ENCODE measurements at places on chromosomes 7 and 10.

- DNase-seq: no peak
These were observed 33.2 kb downstream of the RPS24 start for GRCh38 chr10:78066728-78067430.

DNA sequence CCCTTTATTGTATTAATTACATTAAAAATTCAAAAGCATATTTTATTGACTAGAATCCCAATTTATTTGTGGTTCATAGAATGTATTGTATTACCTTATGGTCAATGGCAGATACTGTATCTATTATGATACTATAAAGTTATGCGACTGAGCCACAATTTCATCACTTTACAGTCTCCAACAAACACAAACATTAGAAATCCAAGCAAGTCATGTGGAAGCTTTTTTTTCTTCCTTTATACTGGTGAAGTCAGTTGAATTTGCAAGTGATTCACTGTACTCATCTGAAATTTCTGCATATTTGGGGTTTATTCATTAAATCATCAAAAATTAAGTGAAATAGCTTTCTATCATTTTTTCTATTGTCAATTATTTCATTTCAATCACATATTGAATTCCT, 54.3 kb downstream of the BMPER start:
- no peak for DNase-seq

GRCh38 chr7:41118486-41118885, 584.4 kb downstream of the INHBA start:
- DNase-seq: no peak

DNA sequence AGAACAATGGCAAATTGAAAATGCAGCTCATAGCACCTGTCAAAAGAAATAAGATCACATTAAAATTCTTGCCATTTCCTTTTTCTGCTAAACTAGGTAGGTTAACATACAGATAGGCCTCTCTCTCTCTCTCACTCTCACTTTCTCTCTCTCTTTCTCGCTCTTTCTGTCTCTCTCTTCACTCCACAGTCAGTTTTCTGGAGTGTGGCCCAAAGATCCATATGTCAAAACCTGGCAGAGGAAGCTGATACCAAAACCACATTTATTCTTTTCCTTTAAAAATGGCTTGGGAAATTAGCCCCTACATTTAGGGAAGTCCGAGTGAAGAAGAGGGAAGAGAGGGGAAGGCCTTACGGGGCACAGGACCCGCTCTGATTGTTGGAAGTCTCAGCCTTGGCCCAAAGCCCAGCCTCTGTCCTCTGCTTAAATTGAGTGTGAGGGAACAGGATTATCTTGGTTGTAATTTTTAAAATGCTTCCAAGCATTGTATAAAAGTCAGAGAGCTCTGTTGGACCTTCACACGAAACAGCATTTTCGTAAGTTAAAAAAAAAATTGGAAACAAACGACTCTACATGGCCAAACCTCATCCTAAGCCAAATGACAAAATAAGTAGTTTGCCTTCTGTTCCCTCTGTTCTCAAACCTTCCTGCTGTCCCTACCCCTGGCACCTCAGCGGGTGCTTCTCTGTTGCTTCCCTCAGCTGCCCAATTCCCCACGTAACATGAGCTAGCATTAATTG, 83.2 kb downstream of the FRMD4A start:
- DNase-seq: peak; percentile 63

GRCh38 chr10:113297226-113297625, 255.6 kb upstream of the HABP2 start:
- DNase-seq: no peak

- no peak for DNase-seq
These were observed 474.6 kb upstream of the FZD8 start for GRCh38 chr10:36116731-36117130.

DNA sequence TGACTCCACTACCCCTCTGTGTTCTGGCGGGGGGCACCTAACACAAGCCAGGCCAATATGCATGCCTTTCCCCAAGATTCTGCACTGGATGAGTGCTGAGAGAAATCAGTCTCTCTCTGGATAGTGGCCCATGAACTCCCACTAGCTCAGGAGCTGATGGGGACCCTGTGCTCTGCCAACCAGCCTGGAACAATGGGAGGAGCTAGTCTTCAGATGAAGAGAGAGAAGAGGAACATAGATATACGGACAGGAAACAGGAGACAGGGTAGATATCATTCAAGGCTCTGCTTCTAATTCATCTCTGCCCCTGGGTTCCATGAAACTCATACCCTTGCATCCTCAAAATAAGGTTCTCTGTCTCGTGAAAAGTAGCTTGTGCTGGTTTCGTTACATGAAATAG, 27.9 kb upstream of the PLXNA4 start:
- no peak for DNase-seq

GRCh38 chr10:78215645-78216044, 182.0 kb downstream of the RPS24 start:
- peak; percentile 13 for DNase-seq

- DNase-seq: no peak
These were observed 1.5 kb downstream of the PDCD4 start for GRCh38 chr10:110872984-110873923.

DNA sequence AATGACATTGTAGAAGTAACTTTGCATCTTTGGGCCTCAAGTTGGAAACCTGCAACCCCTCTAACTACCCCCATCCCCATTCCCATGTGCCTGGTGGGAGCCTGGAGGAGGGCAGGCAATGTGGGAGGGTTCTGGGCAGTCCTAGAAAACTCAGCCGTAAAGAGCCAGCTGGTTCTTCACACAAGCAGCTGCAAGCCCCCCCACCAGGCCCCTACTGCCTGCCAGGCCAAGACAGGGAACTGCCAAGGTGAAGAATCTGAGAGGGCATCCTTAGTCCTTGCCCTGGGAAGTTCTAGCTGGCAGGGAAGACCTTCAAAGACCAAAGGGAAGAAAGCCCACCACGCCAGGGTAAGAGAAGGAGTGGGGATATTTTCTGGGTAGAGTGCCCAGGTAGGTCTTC, 12.2 kb upstream of the INMT start:
- no peak for DNase-seq

DNA sequence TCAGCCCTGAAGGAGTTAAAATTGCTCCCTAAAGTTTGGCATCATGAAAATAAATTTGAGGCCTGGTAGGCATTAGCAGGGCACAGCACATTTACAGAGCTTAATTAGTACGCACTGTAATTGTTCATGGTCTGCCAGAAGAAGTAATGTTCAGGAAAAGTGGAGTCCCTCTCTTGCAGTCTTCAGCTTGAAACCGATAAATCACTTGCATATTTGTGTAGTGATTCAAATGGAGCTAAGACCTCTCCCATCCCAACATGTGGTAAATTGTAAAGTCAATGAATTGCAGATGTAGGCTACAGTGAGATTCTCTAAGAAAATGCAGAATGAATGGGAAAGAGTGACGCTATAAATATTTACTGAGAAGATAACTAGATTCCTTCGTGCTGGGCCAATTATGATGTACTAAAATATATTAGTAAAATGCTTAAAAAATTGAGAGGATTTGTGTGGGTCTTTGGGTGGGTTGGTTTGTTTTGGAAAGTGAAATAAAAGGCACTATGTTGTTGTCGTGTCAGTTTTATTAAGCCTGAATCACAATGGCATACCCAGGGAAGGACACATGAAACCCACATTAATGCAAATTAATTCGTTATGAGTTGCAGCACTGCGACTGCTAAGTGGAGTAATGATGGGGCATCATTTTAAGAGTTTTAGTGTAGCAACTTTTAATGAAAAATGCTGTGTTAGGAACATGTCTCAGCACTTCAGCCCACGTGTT, 8.4 kb downstream of the TCF7L2 start:
- DNase-seq: no peak

- no peak for DNase-seq
These were observed 44.8 kb upstream of the DKK1 start for GRCh38 chr10:52269233-52269632.

DNA sequence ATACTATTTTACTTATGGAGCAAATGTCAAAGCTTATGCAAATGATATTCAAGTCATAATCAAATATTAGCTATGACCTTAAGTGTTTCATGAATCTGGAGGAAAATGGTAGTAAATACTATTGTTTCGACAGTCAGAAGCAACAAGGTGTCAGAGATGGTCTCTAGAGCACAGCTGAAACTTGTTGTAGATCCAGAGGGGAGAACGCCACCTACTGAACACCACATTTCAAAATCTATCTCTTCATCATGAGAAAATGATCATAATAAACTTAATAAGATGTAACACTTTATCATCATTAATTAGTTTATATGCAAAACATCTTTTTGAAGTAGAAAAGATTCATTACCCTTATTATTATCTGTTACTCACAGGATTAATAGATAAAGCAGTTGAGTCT, 418.7 kb downstream of the GATA3 start:
- no peak for DNase-seq

- no peak for DNase-seq
These were observed 15.2 kb upstream of the PDZD8 start for GRCh38 chr10:117390420-117390819.

GRCh38 chr10:132828681-132829080, 42.7 kb upstream of the NKX6-2 start:
- no peak for DNase-seq

DNA sequence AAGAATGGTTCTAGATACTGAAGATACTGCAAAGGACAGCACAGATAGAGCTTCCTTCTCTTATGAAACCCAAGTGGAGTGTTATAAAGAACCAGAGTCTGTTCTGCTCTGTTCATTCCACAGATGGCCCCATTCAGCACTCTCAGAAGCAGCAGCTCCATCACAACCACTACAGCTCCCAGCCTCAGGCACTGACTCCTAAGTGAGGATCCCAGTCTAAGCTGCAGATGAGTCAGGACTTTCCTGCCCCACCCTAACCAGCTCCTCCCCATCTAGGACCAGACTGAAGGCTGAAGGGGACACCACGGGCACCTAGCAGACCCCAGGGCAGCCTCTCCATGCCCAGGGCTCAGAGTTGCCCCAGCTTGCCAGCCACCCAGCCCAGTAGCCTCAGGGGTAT, 379.8 kb downstream of the GRID1 start:
- DNase-seq: no peak

- DNase-seq: no peak
These were observed 193.2 kb upstream of the AKR1E2 start for GRCh38 chr10:4632757-4633156.

DNA sequence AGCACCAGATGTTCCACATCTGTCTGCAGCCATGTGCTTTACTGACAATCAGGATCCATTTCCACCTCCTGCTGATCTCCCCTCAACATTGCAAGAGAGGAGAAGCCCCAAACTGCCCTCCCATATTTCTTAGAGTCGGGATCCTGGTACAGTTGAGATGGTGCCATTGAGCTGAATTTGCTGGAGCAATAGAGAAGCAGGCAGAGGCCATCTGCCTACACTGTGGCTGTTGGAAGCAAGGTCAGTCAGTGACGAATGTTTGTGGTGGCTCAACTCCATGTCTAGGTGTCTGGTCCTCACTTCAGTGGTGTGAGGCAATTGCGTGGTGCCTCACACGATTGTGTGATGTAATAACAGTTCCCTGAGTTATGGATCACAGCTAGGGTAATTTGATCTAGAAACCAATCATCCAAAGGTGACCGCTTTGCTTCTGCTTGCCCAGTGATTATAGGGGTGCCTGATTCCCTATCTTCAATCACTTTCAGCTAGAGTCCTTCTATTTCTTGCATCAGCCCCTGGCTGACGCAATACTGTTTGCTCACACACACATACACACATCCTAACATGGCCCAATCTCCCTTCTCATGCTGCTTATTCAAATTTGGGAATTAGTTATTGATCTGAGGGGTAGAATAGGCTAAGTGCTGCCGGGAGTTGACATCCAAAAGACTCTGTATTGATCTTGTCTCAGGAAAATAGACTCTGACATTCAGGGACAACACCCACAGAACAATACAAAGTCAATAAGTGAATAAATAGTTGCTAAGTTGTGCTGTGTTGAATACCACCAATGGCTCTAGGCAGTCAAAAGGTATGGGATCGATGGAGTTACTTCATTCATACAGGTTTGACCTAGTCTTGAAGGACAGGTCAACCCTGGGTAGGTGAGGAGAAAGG, 46.1 kb upstream of the SLC35B4 start:
- DNase-seq: no peak

- no peak for DNase-seq
These were observed 22.2 kb downstream of the YAE1 start for GRCh38 chr7:39588416-39588815.

- no peak for DNase-seq
These were observed 201.4 kb downstream of the PTEN start for GRCh38 chr10:88064608-88065382.

- peak; percentile 53 for DNase-seq
These were observed 19.4 kb downstream of the SFTPD start for GRCh38 chr10:79929409-79929904.

DNA sequence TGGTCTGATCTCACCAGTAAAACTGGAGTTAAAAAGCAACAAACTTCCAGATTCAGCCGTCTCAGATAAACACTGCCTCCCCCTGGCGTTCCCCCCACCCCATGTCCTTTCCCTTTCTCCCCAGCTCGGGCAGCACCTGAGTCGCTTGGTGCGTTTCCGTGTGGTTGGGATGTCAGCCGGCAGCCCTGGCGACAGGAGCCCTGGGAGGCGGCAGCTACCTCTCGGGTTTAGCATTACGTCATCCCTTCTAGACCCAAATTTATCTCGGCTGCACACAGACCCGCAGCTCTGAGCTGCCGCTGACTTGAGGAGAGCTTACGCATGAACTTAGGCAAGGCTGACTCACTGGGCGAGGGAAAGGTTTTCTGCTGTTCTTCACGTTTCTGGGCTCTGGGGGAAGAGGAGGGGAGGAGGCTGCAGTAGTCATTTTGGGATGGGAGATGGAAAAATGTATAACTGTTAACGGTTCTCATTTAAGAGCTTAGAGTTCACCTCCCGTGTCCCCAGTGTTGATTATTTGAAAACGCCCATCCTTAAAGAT, 14.4 kb downstream of the MXI1 start:
- DNase-seq: peak; percentile 93

GRCh38 chr10:44946205-44946604, 13.4 kb upstream of the RASSF4 start:
- DNase-seq: no peak

GRCh38 chr10:31152421-31153135, 120.9 kb upstream of the ZNF438 start:
- DNase-seq: no peak

GRCh38 chr7:1246160-1246870, 13.6 kb downstream of the UNCX start:
- DNase-seq: peak; percentile 49

GRCh38 chr7:4683043-4683883, 1.2 kb downstream of the FOXK1 start:
- no peak for DNase-seq

DNA sequence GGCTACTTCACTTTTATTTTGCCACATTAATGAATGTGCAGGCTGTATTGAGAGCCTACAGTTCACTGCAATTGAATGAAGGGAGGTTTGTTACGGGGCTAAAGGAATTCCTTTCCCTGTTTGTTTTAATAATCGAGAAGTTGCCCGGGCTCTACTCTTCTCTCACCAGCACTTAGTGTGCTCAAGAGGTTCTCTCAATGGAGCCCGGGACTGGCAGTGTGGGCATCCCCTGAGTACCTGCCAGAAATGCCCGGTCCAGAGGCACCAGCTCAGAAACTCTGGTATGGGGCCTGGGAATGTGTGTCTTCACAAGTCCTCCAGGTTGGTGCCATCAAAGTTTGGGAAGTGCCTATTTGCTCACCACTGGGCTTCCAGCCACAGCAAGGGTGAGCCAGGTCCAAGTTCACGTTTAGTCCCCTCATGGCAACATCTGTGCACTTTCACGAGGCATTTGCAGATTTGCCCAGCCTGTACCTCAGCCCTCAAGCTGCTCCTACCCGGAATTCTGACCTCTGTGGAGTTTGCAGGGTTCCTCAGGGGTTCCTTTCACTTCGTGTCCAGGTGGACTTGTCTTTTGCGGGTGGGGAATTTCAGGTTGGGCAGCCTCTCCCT, 622.4 kb downstream of the SDK1 start:
- no peak for DNase-seq

All from cerebellum (tissue), 4 donors.